AG04450 (cell line): ENCODE measurements at places on chromosomes 16 and 17.

GRCh38 chr16:77271532-77272426, 72.6 kb downstream of the SYCE1L start:
- no peak for DNase-seq

GRCh38 chr17:63358111-63358839, 87.8 kb downstream of the CYB561 start:
- DNase-seq: peak; percentile 69

- no peak for DNase-seq
Measured at GRCh38 chr16:86854058-86854621, 275.8 kb downstream of the FOXL1 start.

DNA sequence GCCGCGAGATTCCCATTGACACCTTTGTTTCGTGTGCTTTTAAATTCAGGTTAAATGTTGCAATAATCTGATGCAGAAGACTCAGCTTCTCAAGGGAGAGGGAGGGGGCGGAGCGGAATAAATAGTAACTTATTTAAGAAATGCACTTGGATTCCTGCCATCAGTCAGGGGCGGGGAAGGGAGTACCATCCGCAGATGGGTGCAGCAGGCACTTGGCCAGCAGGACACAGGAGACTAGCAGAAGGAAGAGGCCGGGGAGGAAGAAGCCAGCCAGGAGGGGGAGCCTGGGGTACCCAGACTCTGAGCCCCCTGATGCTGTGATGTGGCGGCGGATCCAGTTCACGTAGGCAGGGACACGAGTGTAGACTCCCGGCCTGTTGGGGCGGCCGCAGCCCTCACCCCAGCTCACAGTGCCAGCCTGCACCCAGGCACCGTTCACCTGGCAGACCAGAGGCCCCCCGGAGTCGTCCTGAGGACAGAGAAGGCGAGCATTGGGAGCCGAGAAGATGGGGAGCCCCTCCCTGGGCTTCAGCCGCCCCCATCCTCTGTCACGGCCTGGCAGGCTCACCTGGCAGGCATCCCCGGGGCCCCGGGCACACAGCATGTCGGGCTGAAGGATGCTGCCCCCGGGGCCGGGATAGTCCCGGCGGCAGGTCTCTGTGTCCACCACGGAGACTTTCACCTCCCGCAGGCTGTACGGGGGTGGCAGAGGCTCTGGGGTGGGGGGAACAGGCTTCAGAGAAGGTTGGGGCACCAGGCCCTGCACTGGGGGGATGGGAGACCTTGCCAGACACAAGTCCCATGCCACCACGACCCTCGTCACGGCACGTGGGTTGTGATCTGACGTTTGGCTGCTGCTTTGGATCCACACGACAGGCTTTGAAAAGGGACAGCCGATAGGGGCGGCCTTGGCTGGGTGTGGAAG, 3.2 kb downstream of the TPSG1 start:
- DNase-seq: no peak

DNA sequence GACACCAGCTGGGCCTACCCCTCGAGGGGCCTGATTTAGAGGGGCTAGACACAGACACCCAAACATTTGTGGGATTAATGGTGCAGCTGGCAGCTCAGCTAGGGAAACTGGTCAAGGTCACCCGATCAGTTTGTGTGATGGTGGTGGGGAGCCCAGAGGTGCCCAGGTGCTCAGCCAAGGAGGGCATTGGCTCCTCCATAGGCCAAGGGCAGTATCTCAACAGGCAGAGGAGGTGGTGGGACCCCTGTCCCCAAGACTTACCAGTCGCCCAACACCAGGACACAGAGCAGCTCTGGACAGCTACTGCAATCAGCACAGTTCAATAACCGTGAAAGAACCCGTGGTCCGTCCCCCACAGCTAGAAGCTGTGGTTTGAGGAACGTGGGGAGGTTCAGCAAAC, 120.9 kb downstream of the C16orf78 start:
- DNase-seq: no peak

GRCh38 chr16:11715246-11715947, 27.3 kb downstream of the TXNDC11 start:
- DNase-seq: no peak

DNA sequence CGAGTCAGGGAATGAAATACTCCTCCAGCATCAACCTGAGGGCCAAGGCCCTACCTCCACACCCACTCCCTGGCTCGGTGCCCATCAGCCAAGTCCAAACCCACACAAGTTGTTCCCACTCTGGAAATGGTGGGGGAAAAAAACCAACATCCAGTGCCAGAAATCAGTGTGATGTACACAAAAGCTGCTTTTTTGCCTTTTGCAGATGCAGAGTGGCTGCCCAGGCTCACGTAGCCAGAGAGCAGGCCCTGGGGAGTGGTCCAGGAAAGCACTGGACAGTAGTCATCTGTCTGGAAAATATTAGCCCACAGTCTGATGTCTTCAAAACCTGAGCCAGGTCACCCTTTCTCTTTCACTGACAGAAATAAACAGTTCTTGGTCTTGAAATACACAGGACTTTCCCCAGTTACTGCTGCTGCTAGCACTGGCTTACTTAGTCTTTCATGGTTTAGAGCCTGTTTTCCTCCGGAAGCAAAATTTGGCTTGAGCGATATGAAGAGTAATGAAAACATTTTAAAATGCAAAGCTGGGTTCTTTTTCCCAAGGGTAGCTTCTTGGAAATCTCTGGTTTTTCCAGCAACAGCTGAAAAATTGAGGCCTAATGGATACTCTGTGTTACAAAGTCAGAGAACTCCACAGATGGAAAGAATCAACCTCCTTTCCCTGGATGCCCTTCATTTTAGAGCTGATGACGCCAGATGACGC, 18.2 kb upstream of the NOS2 start:
- DNase-seq: no peak
